ENCODE measurements at places on chromosomes 12 and 14. TPM values are rescaled to one million over a fixed set of nuclear protein-coding genes. Genes with fewer than 3 reads are reported as not detected.

Gene NXPH4
- total RNA-seq, result 24.9 TPM

Gene PAX9
- total RNA-seq, result 0.04 TPM

Gene DUSP6
- 409 TPM for total RNA-seq

Gene GTF2H3
- 41.3 TPM for total RNA-seq

Gene IL22
- total RNA-seq, result not detected

Gene ZCCHC8
- total RNA-seq, result 15.7 TPM

Gene RFX4
- not detected for total RNA-seq

Gene KRT82
- total RNA-seq, result not detected

Gene KERA
- total RNA-seq, result not detected

Gene RIMKLB
- 17.2 TPM for total RNA-seq

Data from hair follicular keratinocyte (primary cell).